Activated CD4-positive, alpha-beta T cell treated with anti-CD3 and anti-CD28 coated beads, Interleukin-2, amount 50 U/mL, for 24 hours (primary cell): ENCODE measurements at places on chromosomes 1 and 21.

DNA sequence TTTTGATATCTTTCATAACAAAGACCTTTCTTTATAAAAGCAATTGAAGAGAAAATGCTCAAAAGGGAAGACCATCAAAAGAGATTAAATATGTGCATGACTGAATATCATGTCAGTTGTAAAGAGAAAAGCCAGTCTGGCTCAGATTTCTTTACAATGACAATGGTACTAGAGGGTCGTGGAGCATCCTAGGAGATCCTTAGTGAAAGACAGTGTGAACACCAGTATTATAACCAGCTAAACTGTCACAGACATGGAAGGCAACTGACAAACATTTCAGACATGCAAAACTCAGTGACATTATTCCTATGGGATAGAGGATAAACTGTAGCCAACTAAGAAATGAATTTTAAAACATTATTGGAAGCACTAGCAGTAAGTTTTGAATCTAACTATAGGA, 27.1 kb upstream of the ADARB1 start:
- no peak for DNase-seq

DNA sequence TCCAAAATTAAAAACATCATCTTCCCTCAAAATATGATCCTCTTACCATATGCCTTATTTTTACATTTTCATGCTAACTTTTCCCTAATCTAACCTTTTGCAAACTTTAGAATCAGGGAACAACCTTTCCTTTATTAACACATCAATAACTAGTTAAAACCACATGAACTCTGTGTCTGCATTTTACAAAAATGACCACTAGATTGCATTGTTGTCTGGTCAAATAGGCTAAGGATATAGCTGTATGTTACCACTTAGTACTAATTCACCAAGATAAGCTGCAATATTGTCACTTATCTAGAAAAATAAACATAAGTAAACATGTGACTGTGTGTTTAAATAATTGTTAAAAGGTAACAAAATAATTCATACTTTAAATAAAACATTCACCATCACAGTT, 82.3 kb downstream of the DENND1B start:
- DNase-seq, result no peak

GRCh38 chr1:1291548-1292441, 11.6 kb downstream of the SCNN1D start:
- peak; percentile 51 for DNase-seq

- no peak for DNase-seq
Measured at GRCh38 chr21:15751546-15751945, 21.8 kb downstream of the USP25 start.

DNA sequence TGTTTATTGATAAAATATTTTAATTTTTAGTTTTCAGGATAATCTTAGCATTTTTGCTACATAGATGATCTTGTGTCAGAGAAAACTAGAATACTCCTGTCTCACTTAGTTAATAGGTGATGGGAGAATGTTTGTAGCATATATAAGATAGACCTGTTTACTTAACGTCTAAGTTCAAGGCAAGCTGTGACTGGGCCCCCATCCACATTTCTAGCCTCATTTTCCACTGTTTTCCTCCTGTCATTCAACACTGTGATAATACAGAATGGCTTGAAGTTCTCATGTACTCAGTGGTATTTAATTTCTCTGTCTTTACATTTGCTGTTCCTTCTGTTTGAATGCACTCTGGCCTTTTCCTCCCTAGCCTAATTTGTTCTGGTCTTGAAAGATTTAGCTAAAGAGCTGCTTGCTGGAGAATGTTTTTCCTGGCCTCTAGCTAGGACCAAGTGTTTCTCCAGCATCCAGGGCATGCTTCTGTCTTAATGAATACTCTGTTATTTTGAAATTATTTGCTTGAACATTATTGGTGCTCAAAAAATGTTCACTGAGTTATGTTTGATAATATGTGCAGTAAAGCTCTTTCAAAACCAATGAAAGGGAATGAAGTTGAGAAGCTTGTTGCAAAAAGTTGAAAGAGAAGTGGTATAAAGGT, 37.3 kb downstream of the USP25 start:
- no peak for DNase-seq

- no peak for DNase-seq
Measured at GRCh38 chr1:198925567-198925966, 286.7 kb downstream of the PTPRC start.

GRCh38 chr1:46455951-46456350, 33.7 kb upstream of the DMBX1 start:
- DNase-seq, result no peak

- DNase-seq, result no peak
Measured at GRCh38 chr21:39127506-39127905, 55.7 kb downstream of the PSMG1 start.

GRCh38 chr1:185529673-185530072, 204.5 kb upstream of the HMCN1 start:
- no peak for DNase-seq
